Epithelial cell of esophagus (primary cell): ENCODE measurements at places on chromosomes 13 and 19.

DNA sequence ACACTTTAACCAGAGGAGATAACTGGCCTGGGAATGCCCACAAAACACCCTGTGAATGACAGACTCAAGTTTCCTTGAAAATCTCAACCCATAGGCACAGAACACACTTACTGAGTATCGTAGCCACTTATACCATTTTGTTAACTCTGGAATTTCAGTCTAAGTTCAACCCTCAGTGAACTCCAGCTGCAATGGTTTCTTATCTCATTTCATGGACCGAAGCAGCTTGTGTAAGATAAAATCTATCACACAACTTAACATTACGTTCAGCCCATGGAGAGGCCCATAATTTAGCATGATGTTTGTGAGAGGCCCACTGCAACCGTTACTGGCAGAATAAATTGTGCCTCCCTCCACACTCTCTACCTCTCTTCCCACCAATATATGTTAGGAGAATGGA is 323.0 kb downstream of the DNAJC15 start:
- DNase-seq: no peak

- DNase-seq: peak; percentile 19
Measured at GRCh38 chr19:8569066-8569771, 8.0 kb downstream of the MYO1F start.

- no peak for DNase-seq
Measured at GRCh38 chr13:103772576-103772975, 706.4 kb upstream of the SLC10A2 start.

GRCh38 chr19:13117176-13117771 is 734 bp upstream of the TRMT1 start:
- DNase-seq: peak; percentile 36

GRCh38 chr19:48867123-48867745 is 1.2 kb downstream of the PLEKHA4 start:
- DNase-seq: no peak

DNA sequence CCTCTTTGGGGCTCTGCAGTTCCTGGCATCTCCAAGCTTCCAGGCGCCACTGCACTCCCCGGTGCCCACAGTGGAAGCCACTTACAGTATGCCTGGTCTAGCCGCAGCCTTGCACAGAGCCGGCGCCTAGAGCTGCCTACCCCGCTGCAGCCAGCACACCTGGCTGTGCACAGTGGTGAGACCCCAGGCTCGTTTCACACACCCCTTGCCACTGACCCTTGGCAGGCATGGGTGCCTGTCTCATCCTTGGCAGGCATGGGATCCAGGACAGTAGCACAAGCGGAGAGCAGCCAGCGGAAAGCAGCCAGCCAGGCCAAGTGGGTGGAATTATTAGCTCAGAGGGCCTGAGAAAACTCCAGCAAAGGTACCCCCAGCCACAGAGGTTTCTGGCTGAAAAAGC is 86.0 kb downstream of the SERP2 start:
- DNase-seq: no peak

DNA sequence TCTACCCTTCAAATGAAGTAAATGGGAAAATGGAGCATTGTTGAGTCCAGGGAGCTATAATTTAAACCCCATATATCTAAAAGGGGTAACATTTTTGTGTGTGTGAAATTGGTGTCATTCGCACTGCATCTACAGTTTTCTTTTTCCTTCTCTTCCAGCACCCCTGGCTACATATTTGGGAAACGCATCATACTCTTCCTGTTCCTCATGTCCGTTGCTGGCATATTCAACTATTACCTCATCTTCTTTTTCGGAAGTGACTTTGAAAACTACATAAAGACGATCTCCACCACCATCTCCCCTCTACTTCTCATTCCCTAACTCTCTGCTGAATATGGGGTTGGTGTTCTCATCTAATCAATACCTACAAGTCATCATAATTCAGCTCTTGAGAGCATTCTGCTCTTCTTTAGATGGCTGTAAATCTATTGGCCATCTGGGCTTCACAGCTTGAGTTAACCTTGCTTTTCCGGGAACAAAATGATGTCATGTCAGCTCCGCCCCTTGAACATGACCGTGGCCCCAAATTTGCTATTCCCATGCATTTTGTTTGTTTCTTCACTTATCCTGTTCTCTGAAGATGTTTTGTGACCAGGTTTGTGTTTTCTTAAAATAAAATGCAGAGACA is 28.6 kb downstream of the ALOX5AP start:
- DNase-seq: peak; percentile 18

- peak; percentile 31 for DNase-seq
Measured at GRCh38 chr13:76425935-76426334, 460.3 kb downstream of the KCTD12 start.

GRCh38 chr13:102401265-102401664 is 583 bp downstream of the FGF14 start:
- DNase-seq: peak; percentile 50

DNA sequence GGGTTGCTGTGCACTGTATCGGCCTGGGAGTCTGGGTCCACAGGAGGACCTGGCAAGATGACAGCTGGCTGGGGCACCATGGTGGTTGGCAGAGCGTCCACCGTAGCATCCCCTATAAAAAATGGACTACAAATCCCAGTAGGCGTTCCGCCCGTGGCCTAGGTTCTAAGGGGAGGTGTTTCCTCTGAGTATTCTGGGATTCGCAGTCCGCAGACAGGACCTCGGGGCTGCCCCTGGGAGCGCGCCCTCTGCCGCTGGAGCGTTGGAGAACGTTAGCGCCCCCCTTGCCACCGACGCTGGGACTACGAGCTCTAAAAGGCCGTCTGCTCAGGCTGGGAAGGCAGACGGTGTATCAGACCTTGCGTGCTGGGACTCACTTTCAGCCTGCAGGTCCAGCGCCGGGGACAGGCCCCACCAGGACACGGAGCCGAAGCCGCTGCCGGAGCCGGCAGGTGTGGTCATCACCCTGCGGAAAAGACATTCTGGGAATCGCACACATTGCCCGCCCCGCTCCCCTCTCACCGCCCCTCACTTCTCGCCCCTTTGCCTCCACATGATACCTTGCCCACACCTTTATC is 372 bp downstream of the DNAAF3 start:
- DNase-seq: peak; percentile 90

GRCh38 chr19:12784394-12784870 is 6.9 kb upstream of the JUNB start:
- peak; percentile 59 for DNase-seq

GRCh38 chr19:37876032-37876431 is 30.4 kb downstream of the WDR87 start:
- DNase-seq: no peak

DNA sequence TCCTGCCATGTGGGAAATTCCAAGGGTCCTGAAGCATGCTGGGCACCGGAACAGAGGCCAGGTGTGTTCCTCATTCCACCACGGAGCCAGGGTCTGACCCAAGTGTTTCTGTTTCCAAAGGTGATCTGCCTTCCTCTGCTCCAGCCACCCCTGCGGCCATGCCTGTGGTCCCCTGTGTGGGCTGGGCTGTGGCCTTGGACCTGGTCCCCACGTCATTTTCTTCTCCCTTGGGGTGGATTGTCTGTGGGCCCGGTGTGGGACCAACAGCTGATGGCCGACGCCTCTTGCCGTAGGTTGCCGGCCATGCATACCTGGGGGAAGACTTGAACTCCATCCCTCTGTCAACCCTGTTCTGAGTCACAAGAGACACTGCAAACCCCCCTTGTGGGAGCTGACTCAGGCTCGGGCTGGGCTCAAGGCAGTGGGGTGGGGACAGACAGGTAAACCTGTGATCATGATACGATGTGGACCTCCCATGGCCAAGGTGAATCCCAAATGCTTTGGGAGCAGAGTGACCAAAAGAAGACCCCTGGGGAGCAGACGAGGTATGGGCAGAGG is 35.0 kb downstream of the ATP11A start:
- peak; percentile 54 for DNase-seq

- DNase-seq: peak; percentile 81
Measured at GRCh38 chr13:30421093-30422053, 920 bp upstream of the UBE2L5 start.

GRCh38 chr19:24052811-24053210 is 34.2 kb upstream of the ZNF254 start:
- peak; percentile 59 for DNase-seq

DNA sequence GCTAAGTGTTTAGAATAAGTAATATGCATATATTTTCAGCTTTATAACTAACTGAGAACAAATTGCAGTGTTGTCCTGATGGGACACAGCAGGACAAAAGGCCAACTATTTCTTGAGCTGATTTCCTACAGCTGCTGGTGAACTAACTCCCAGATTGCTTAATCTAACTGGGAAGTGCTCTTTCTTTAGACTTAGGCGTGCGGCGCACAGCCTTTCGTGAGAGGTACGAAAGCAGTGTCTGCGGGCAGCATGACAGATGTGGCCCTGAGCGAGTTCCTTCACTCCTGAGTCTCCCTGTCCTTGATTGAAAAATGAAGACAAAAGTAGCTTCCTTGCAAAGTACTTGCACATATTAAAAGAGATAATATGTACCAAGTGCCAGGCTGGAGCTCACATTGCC is 47.3 kb upstream of the NPAS1 start:
- DNase-seq: no peak

- no peak for DNase-seq
Measured at GRCh38 chr13:111409413-111409812, 89.0 kb downstream of the TEX29 start.

DNA sequence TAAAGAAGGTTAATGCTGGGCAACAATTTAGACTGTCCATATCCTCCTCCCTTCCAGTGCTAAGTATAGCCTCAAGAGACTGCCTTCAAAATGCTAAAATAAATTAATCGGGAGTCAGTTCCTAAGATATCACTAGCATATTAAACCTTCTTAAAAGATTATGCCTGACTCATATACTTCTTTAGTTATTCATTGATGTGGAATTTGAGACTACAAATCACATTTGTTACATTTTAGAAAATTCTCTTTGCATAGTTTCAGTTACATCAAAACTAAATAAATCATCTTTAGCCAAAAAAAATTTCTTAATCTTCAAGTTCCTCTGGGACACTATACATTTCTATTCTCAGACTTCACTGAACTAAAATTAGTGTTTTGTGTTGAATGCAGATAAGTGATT is 769.1 kb downstream of the PCDH9 start:
- no peak for DNase-seq
